ENCODE measurements at places on chromosomes 12 and 14.

DNA sequence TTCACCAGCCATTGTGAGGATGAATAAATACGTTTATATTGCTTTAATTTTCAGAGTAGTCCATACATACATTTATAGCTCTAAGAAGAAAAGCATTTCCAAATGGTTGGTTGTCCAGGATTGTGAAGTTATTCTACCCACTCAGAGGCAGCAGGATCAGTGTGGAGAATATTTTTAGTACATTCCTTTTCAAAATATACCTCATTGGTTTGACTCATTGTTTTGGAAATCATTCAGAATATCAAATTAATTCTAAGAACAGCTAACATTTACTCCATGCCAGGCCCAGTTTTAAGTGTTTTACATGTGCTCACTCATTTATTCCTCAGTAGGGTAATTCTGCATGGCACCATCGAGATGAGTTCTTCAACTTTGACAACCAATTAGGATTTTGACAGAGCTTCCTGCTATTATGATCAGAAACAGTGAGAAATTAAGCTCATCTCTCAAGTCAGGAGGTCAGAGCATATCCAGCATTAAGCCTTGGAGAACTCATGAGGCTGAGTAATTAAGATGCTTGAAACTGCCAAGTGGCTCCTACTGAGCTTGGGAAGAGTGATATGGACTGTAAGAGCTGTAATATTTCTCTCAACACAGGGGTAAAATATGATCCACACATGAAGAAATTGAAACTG, 153.3 kb upstream of the CLEC14A start:
- H3K27ac ChIP-seq, result no peak overlapping the region
- H3K27me3 ChIP-seq, result no peaks in the 10 kb centered on the region
- H3K36me3 ChIP-seq, result no peaks in the 10 kb centered on the region
- H3K4me3 ChIP-seq, result no peak overlapping the region

DNA sequence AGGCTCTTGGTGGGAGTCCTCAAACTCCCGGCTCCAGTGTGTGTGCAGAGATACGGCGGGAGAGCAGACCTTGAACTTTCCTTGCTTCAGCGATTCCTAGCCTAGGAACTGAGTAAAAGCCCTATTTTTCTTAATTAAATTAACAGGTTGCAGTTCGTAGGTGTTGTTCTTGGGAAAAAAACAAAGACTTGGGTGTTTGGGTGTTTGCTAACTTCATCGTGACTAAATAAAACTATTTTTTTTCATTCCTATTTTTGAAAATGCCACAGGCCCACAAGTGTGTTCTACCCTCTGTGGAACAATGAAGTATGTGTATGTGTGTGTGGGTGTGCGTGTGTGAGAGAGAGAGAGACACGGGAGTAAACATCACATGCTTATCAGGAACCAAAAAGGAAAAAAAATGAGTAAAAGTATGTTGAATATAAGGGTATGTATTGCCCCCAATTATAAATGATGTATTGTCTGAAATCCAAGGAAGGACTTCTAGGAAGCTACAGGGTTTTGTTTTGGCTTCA, 651 bp downstream of the TMEM117 start:
- peaks cover 18% of the 10 kb centered on the region for H3K4me1 ChIP-seq
- peak overlapping the region; percentile 74 for H3K4me3 ChIP-seq
- peaks cover 2% of the 10 kb centered on the region for H3K27me3 ChIP-seq
- peak overlapping the region; percentile 42 for H3K27ac ChIP-seq
- DNase-seq, result peak; percentile 36
- H3K36me3 ChIP-seq, result no peaks in the 10 kb centered on the region

DNA sequence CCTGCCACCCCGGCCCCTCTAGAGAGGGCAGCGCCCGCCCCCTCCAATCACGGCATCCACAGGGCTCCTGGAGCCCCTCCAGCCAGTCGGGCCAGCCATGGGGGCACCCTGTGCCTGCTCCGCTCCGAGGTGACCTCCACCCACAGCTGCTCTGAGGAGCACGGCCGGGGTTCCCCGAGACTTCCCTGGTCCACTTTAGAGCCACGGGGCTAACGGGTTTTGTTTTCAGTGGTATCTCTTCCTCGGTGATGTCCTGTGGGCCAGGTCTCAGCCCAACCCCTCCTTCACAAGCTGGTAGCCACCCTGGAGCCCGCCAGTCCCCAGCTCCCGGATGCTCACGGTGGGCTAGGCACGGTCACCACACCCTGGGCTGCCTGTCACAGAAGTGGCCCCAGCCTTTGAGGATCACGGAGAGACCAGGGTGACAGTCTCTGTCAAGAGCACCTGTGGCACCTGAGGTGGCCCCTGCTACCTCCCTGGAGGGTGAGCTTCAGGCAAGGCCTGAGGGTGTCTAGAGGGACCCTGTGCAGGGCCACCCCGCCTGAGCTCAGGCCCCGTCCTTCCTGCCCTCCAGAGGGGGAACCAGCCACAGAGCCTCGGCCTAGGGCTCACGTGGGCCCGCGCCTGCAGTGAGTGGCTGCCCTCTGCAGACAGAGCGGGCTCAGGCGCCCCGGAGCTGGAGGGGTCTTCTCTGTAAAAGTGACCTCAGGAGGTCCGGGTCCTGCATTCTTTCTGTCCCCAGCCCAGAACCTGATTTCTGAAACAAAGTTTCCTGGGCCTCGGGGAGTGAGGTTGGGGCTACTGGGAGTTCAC, 146.0 kb upstream of the C14orf180 start:
- no peak overlapping the region for H3K4me3 ChIP-seq
- no peaks in the 10 kb centered on the region for H3K36me3 ChIP-seq
- H3K27ac ChIP-seq, result no peak overlapping the region
- H3K27me3 ChIP-seq, result no peaks in the 10 kb centered on the region
- peaks cover 16% of the 10 kb centered on the region for H3K4me1 ChIP-seq
- no peak for DNase-seq

DNA sequence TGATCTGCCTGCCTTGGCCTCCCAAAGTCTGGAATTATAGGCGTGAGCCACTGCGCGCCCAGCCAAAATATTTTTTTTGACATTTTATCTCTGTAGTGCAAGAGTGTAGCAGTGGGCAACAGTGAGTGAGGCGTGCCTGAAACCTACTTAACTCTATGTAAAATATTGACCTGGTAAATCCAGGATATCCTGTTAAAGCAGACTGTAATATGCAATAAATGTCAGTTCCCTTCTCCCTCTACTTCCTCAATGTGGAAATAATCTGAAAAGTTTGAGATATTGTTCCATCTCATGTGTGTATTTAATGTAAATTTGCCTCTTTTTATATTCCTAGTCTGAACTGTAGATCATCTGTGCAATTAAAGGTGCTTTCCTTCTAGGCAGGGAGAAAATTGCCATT, 9.5 kb upstream of the CDK17 start:
- H3K27me3 ChIP-seq, result no peaks in the 10 kb centered on the region
- DNase-seq, result peak; percentile 36
- no peaks in the 10 kb centered on the region for H3K36me3 ChIP-seq
- peaks cover 10% of the 10 kb centered on the region for H3K4me1 ChIP-seq
- H3K27ac ChIP-seq, result no peak overlapping the region
- no peak overlapping the region for H3K4me3 ChIP-seq

DNA sequence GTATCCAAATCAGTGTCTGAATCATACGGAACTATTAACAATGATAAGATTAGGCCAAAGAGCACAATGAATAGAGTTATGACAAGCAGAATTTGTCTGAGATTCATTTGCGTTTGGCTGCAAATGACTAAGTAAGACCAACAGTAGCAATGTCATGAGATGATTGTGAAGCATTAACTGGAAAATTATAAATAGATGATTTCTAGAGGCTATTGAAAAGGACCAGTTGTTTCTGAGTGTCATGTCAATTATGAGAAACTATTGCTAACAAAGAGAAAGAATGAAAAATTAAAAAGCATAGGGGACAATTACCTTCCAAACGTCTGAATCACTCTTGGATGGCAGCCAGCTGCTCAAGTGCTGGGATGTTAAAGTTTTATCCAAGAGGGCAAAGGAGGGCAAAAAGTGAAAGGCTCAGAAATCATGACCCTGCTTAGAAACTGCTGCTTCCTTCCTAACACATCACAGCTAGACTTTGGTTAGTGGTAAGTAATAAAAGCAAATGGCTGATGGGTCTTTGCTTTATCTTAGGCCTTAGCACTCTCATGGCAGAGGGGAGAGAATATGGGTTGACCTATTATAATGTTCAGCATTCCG, 89.0 kb downstream of the AKAP6 start:
- DNase-seq, result peak; percentile 6
- H3K4me3 ChIP-seq, result no peak overlapping the region
- H3K27ac ChIP-seq, result no peak overlapping the region
- no peaks in the 10 kb centered on the region for H3K36me3 ChIP-seq
- no peaks in the 10 kb centered on the region for H3K4me1 ChIP-seq
- H3K27me3 ChIP-seq, result no peaks in the 10 kb centered on the region

DNA sequence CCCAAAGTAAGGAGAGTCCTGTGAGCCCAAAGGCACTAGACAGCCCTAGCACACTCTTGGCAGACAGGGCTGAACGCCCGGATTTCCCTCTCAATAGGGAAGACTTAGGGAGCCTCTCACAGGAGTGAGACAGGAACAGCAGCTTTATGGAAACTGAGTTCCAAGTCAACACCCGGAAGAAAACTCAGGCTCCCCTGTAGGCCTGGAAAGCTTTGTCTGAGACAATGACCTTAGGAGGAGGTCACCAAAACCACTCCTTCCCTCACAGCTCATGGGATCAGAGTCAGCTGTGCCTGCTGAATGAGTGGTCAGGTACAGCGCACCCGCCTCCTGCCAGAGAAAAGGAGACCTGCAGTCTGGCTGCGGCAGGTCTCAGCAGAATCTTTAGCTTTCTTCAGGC, 229.5 kb downstream of the CACNA1C start:
- H3K4me1 ChIP-seq, result peaks cover 42% of the 10 kb centered on the region
- H3K36me3 ChIP-seq, result no peaks in the 10 kb centered on the region
- DNase-seq, result no peak
- H3K4me3 ChIP-seq, result no peak overlapping the region
- H3K27ac ChIP-seq, result no peak overlapping the region

DNA sequence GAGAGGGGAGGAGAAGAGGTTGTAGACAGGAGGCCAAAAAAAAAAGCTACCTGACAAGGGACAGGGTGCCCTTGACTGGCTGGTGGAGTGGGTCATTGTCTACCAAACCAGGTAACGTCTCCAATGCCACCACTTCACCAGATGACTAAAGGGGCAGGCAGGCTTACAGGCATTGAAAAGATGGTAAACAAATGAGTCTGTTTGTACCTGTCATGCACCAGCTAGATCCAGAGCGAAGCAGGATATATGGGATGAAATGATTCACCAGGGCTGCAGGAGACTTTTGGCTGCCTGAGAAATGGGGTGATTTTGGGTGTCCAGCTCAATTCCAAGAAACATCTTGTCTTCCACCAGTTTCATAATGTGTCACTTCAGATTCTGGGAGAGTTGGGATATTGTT, 4.0 kb downstream of the C12orf54 start:
- H3K4me3 ChIP-seq, result no peak overlapping the region
- no peak for DNase-seq
- no peaks in the 10 kb centered on the region for H3K36me3 ChIP-seq
- no peaks in the 10 kb centered on the region for H3K27me3 ChIP-seq

DNA sequence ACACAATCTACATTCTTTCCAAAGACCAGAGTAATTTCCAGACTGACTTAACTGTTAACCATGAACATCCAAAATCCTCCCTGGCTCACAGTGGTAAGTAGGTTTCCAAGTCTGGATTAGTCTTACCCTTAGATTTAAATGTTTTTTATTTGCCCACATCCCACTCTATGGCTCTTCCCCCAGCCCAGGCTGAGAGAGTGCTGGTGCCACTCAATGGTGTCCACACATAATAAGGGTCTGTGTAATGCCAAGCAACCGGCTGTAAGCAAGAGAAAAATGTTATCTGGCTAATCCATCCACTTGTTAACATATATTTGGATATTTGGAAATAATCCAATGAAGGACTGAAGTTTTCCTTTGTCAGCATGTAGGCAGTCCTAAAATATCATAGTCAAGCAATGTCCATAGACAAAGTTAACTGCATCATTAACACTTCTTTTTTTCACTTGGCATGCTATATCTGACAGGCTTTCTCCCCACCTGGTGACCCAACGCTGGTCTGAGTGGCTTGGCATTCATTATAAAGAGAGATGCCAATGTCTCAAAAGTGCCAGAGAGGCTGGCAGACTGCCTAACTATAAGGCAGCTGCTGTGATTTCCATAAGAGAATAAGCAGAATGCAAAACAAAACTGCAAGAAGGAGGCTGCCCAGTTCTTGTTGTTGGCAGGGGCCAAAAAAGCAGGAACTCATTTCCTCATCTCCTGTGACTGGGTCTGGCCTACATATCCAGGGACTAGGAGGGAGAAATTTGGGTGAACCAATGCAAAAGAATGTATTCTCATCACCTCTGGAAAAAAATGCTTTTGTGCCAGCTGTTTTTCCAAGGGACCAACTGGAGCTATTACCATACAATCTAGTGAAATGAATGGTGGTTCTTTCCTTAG, 13.9 kb upstream of the HOXC13 start:
- H3K27me3 ChIP-seq, result peaks cover 44% of the 10 kb centered on the region
- no peak overlapping the region for H3K4me3 ChIP-seq
- no peaks in the 10 kb centered on the region for H3K4me1 ChIP-seq
- H3K27ac ChIP-seq, result no peak overlapping the region
- DNase-seq, result no peak

DNA sequence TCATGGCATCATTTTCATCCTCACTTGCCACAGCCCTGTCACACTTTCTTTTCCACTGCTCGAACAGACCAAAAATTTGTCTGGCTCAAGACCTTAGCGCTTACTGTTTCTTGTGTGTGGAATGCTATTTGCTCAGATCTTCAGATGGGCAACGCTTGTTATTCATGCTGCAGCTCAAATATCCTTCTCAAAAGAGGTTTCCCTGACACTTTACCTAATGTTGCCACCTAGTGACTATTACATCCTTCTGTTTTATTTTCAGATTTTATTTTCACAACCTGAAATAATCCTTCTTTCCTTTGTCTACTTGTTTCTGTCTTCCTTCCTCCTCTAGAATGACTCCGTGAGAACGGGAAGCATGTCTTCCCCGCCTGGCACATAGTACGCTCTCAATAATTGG, 5.6 kb downstream of the FBXO33 start:
- no peak overlapping the region for H3K4me3 ChIP-seq
- H3K27me3 ChIP-seq, result no peaks in the 10 kb centered on the region
- peaks cover 38% of the 10 kb centered on the region for H3K4me1 ChIP-seq
- DNase-seq, result peak; percentile 63
- H3K27ac ChIP-seq, result no peak overlapping the region
- no peaks in the 10 kb centered on the region for H3K36me3 ChIP-seq
